ENCODE measurements at places on chromosomes 7 and 10.

- DNase-seq, result peak; percentile 11
Measured at GRCh38 chr10:127738512-127739424, 1.8 kb downstream of the FOXI2 start.

GRCh38 chr7:128154504-128154903 is 86.6 kb upstream of the LEP start:
- no peak for DNase-seq

- no peak for DNase-seq
Measured at GRCh38 chr10:104521901-104522694, 119.0 kb upstream of the SORCS3 start.

GRCh38 chr10:98582363-98582762 is 135.6 kb upstream of the HPS1 start:
- DNase-seq, result no peak

DNA sequence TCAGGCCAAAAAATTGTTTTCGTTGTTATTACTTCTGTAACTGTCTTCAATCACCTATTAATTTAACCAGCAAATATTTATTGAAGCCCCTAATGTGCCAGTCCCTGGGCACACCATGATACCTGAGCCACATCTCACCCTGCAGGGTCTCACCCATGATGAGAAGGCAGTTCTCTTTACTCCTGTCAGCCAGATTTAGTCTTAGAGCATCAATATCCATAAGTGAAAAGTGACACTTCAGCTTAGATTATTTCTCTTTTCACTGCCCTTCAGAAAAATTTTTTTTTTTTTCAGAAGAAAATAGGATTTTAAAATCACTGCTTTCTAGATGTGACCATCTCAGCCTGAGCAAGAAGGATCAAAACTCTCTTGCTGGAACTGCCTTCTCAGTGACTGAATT is 258.6 kb upstream of the NFE2L3 start:
- no peak for DNase-seq

GRCh38 chr10:80458263-80458625 is 4.1 kb downstream of the TSPAN14 start:
- DNase-seq, result no peak

DNA sequence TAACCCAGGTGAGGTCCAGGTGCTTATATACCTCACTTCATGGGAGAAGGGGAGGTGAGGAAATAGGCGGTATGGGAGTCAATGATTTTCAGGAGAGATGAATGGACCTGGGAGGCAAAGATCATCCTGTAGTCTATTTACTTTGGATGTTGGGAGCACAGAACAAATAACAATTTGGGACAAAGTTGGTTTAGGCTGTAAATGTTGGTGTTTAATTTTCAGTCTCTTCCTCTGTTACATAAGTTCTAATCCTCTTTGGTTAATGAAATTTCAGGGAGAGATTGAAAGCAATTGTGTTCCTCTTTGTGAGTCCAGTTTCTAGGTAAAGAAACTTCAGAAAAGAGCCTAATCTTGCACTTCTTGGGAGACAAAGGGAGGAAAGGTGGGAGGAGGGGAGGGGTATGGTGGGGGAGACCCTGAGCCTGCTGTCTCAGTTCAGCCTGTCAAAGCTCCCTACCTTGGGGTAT is 46.9 kb downstream of the AKR1C4 start:
- no peak for DNase-seq

- DNase-seq, result no peak
Measured at GRCh38 chr7:42744746-42745145, 167.1 kb downstream of the C7orf25 start.

DNA sequence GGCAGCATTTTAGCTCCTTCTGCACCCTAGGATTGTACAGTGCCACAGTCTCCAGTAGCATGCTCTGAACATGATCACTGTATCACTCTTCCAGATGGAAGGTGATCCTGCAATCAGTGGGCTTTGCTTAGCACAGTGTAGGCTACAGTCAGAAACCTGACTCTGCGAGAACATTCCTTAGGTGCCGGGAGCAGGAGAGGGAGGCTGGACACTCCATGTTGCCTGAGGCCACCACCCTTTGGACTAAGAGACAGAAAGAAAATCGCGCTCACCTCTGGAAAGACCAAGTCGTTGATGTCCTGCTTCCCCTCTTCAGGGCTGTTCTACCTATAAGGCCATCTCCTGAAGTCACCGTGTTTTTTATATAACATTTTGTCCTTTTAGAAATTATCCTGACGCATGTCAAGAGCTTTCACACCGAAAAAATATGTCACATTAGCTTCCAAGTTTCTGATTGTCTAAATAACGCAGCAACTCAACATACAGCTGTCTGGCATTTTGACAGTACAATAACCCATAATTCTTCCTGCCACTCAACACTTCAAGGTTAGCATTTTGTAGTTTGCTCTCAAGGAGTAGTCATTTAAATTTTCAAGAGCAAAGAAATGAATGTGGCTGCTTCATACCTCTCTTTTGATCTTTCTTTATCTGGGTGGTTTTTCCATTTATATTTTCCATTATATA is 563.1 kb downstream of the LRMDA start:
- no peak for DNase-seq

GRCh38 chr10:121305066-121305465 is 293.2 kb downstream of the FGFR2 start:
- DNase-seq, result no peak

- peak; percentile 25 for DNase-seq
Measured at GRCh38 chr10:6089334-6090219, 743 bp downstream of the RBM17 start.

GRCh38 chr7:1561036-1561940 is 5.3 kb upstream of the TMEM184A start:
- no peak for DNase-seq

DNA sequence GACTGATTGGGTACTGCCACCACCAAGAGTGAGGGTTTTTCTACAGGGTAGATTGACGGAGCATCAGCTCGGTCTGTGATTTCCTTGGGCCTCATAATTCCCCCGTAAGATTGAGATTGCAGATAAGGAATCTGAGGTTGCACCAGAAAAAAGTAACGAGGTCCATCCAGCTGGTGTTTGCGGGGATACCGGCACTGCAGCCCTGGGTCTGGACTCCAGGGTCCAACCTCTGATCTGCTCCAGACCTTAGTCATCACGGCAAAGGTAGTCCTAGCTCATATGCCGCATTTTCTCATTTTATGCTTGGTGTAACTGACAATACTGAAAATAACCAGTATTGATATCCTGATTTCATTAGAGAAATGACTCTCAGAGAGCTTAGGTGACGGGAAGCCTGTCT is 3.9 kb downstream of the CARD11 start:
- DNase-seq, result no peak

GRCh38 chr10:10477844-10478243 is 539.8 kb upstream of the CELF2 start:
- no peak for DNase-seq

DNA sequence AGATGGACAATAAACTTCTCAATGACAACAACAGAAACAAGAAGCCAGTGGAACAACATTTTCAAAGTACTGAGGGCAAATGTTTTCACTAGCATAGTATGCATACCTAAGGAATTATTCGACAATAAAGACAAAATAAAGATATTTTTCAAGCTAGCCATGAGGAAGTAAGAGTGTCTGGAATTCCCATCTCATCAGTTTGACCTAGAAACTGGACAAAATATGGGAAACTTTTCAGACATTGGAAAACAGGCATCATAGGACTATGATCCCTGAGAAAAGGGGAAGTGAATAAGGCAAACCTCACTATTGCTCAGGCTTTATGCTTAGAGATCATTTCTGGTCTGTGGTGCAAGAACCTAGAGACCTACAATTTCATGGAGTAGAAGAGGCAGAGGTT is 86.3 kb downstream of the OAT start:
- no peak for DNase-seq

GRCh38 chr7:103715376-103716120 is 269.5 kb upstream of the SLC26A5 start:
- no peak for DNase-seq

All from umbilical cord (tissue), 2 donors.